Omental fat pad (tissue), 4 donors: ENCODE measurements at places on chromosomes 12 and 14.

DNA sequence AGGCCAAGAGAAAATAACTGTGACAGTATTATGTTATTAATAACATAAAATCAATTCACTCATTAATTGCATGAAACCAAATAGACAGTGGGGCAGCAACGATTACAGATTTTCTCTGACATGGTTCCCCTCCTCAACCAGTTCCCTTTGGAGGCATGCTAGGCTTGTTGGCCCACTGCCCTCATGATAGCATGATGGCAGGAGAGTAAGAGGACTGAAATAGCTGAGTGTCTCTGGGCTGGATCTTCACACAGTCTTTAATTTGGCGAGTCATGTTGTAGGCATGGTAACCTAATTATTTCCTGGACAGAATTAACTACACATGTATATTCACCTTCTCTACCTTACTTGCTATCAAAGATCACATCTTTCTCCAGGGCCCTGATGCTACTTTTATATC is 266.2 kb upstream of the PELI2 start:
- no peak for DNase-seq

GRCh38 chr12:68865399-68866164 is 57.6 kb downstream of the MDM2 start:
- DNase-seq: no peak

DNA sequence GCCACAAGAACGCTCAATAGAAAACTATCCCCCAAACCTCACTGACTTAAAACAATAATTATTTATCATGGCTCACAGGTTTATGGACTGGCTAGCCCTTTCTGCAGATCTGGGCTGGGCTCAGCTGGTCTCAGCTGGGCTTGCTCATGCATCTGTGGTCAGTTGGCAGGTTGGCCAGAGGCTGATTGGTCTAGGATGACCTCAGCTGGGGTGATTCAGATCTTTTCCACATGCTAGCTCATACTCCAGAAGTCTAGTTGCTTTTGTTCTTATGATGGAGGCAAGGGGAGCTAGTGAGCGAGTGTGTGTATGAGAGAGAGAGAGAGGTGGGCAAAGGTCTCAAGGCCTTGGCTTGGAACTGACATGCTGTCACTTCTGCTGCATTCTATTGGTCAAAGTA is 181.2 kb upstream of the NRXN3 start:
- DNase-seq: no peak

DNA sequence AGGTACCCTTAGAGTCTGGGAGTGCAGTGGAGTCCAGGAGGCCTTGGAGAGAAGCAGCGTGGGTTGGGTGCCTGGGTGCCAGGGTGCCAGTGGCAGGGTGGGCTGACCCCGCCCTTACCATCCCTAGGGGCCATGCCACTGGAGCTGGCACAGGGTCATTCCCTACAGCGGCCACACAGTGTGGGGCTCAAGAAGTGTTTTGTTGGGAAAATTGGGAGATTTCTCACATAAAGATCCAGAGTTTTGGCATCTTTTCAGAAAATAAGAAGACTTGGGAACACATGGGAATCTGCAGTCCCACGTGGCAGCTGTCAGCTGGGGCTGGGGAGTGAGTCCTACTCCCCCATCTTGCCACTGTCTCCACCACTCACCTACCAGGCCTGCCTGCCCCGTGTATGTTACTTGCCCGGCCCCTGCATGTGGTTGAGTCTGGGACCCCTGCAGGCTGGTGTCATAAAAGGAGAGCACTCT is 4.2 kb downstream of the VASH1 start:
- DNase-seq: no peak

DNA sequence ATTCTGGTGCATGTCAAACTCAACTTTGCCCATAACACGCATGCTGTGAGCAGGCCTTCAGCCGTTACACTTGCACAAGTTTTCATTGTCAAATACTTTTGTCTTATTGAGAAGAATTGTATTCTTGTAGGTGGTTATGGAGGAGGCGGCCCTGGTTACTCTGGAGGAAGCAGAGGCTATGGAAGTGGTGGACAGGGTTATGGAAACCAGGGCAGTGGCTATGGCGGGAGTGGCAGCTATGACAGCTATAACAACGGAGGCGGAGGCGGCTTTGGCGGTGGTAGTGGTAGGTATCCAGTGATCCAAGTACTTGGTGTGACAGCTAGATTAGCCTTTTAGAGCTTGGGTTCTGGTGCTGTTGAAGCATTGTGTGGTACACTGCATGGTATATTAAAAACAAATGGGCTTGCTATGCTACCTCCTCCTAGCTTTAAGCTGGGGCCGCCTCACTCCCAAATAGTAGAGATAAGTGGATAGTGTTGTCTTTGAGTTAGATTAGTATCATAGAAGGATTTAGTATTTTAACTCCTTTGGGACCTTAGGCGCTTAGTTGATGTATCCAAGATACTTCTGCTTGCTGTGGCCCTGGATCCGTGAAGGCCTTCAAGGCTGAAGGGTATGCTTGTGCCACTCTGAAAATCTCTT is 2.5 kb downstream of the HNRNPA1 start:
- no peak for DNase-seq

GRCh38 chr12:105235281-105235731 is 668 bp downstream of the APPL2 start:
- DNase-seq: no peak

DNA sequence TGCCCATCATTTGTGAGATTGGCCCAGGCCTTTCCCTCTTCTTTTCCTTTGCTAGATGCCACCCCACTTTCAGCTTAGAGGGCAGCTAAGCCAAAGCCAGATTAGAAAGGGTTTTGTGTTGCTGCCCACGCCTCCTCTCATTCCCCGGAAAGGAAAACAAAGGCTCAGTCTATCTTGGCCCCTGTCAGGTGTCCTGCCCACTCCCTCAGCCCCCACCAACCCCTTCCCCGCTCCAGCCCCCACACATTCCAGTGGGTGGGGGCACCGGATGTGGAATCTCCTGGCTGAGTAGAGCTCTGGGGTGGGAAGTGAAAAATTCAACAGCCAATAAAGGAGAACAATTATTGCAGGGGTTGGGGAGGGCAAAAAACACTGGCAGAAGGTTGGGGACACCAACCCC is 2.2 kb downstream of the BLOC1S1 start:
- no peak for DNase-seq

GRCh38 chr12:45509187-45509586 is 220.3 kb upstream of the ARID2 start:
- DNase-seq: no peak

GRCh38 chr12:68612697-68613096 is 2.0 kb downstream of the RAP1B start:
- DNase-seq: no peak

DNA sequence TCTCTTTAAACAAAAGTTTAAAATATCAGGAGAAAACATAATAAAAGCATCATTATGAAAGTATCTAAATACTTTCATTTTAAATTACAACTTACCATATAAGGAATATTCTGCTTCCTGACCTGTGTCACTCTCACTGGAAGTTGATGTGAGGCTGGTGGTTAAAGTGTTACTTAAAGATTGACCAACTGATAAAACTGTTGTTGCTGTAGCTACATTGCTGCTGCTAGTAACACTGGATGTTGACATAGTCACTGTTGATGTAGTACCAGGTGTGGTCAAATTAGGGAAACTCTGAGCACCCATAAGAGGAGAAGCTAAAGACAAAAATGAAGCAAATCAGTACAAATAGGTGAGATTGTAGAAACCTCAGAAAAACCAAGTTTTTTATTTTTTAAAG is 79.9 kb downstream of the HECTD1 start:
- no peak for DNase-seq

GRCh38 chr12:11813438-11813813 is 164.0 kb downstream of the ETV6 start:
- DNase-seq: no peak
